ENCODE measurements at places on chromosomes 4 and X.

DNA sequence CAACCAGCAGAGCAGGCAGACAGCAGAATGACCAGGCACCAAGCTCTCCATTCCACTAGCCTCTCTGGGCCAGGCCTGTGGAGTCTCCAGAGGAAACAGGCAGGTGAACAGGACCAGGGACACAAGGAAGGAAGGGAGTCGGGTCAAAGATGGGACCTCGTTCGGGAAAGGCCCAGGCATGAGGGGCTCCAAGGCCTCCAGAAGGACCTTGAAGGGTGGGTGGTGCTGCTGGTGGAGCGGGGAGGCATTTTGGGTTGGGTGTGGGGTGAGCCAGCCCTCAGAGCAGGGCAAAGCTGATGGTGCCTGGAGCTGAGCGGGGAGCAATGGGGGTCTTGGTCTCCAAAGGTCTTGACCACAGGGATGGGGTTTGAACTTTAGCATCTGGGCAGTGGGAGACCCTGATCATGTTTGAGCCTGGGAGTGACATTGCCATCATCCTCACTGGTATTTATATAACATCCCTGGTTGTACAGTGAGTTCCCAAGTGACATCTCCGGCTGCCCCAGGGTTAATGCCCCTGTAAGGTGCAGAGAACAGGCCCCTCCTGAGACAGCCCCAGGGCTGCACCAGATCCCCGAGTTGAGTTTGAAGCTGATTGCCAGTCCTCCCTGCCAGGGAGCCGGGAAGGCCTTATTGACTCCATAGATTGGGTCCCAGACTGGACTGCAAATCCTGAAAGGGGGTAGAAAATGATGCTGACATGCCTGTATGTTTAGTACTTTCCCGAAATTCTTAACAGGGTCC, 52.7 kb downstream of the PSAPL1 start:
- DNase-seq = no peak

DNA sequence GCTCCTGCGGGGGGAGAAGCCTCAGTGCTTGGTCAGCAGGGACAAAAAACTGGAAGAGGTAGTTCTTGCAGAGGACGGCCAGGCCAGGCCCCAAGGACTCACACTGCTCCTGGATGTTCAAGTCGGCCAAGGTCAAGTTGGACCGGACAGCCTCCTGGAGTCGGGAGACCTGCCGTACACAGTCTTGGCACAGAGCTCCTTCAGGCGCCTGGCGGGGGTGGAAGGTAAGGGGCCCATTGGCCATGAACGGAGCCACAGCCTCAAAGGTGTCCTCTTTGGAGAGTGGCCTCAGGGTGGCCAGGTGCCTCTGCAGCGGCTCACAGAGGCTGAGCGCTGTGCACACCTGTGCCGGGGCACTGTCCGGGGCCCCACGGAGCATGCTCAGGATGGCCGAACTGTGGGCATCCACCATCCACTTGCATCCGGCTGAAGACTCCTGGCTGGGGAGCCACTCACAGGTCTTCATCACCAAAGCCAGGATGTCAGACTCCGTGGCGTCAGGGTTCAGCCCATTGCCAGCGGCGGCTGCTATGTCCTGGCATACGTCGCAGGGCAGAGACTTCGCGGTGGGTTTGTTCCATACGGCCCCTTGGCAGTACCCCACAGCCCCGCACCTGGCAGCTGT, 477 bp downstream of the PSAPL1 start:
- DNase-seq = no peak

- no peak for DNase-seq
Observed at GRCh38 chr4:89610236-89610635, 226.7 kb downstream of the SNCA start.

DNA sequence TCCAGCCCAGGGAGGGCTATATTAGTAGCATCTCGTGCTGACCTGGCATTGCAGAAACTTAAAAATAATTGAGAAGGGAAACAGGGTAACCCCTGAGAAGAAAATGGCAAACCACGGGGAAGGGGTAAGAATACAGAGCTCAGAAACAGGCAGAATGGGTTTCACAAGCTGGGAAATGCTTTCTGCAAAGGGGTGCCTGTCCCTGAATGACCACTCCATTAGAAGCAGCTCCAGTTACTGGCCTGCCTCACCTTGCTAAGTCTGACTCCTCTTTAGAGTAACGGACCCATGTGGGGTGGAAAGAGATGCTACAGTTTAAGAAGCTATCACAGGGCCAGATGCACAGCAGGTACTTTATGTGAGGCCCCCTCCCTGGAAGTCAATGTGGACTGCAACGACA, 2.5 kb downstream of the WDR1 start:
- DNase-seq = no peak

GRCh38 chr4:112196461-112196860, 35.1 kb upstream of the AP1AR start:
- DNase-seq = no peak

DNA sequence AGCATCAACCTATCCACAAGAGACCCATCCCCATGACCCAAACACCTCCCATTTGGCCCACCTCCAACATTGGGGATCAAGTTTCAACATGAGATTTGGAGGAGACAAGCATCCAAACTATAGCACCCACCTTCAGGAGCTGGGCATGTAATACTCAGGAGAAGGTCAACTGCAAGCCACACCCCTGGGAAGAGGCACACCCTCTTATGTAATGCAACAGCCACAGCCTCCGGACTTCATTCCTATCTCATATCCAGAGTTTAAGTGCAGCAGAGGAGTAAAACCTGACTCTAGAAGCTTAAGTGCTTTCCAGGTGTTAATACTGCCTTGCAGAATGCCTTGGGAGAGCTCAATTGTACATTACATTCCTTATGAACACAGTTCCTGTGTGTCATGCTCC, 197.4 kb downstream of the PTTG2 start:
- DNase-seq = no peak

- no peak for DNase-seq
Observed at GRCh38 chr4:121668368-121669162, 28.2 kb downstream of the ANXA5 start.
